ENCODE measurements at places on chromosomes 7 and 10.

DNA sequence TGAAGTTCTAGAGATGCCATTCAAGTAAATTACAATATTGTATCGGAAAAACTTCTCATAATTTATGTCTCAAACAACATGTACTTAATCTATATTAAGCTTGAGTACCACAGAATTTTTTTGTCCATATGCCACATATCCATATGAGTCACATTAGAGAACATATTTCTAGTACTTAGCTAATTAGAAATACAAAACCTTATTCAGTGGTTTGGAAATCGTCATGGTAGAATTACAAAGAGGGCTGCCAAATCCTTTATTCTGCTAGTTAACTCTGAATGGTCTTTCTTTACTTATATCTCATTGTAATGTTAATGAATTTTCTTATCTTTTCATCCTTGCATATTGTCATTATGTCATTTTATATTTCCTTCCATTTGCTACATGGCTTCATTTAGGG, 9.0 kb upstream of the VIM start:
- DNase-seq: no peak

GRCh38 chr7:152897401-152897800, 137.8 kb downstream of the ACTR3B start:
- DNase-seq: no peak

DNA sequence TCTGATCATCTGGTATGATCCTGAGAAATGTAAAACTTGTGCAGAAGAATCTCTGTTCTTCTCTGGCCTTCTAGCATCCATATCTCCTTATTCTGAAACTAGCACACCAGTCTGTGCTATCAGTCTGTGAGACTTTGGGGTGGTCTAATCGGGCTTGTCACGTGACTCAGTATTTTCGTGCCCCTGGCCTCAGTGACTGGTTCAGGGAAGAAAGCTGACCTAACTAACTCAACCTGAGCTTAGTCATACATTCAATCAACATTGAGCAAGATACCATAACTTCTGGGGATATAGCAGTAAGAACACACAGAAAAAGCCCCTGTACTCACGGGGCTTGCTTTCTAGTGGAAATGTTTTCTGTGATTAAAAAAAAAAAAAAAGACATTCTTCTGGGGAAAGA, 109.3 kb downstream of the DKK1 start:
- no peak for DNase-seq

- DNase-seq: no peak
Observed at GRCh38 chr10:124349996-124350280, 68.8 kb downstream of the OAT start.

GRCh38 chr7:134134004-134134403, 6.9 kb downstream of the LRGUK start:
- no peak for DNase-seq

DNA sequence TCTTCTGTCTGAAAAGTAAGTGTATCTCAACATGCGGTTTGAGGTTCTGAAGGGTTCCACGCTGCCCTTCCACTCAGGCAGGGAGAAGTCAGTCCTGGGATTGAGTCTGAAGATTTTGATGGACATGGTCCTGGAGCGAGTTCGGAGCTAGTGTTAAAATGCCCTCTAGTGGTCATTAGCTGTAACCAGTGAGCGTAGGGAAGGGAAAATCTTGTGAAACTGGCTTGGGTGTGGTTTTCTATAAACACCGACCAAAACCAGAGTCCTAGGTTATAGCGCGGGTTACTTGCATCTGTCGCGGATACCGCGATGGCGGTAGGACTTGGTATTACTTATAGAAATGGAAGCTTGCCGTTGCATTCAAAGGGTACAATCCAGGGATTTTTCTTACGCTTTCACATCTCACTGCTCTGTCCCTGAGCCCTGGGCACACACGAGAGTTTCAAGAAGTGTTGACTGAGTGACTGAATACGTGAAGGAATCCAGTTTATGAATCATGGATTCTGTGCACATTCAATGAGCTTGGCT, 348.2 kb upstream of the C7orf33 start:
- peak; percentile 84 for DNase-seq

- DNase-seq: no peak
Observed at GRCh38 chr10:58412502-58412961, 27.3 kb downstream of the TFAM start.

DNA sequence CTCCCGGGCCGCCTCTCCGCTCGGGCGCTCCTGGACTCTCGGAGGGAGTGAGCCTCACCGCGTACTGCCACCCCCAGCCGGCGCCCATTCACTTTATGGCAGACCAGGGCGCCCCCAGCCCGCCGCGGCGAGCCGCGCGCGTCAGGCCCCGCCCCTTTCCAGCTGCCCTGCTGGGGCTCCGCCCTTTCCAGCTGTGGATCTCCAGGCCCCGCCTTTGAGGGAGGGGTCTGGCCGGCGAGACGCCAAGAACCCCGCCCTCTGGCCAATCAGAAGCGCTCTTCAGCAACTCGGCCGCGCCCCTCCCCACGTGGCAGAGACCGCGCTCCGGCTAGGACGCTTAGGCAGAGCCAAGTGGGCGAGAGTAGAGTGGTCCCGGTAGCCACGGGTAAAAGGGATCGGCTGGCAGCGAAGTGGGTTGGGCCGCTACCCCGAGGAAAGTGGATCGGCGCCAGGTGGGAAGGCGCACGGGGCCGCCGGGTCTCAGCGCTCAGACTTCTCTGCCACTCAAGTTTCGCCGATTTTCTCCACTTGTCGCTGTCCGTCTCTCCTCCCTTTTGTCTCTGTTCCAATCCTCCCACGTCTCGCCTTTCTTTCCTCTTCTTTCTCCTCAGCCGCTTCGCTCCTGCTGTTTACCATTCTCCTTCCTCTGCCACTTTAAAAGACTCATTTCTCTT, at the start of gene PITX3:
Gene PITX3 (minus strand): TSS at position 69 of the 674 bp plus-strand sequence. CDS start 9,432 bp downstream, outside the sequence.
- peak; percentile 98 for DNase-seq

GRCh38 chr7:137977173-137977572, 24.7 kb downstream of the CREB3L2 start:
- DNase-seq: no peak

GRCh38 chr10:63829020-63829419, 307.8 kb downstream of the REEP3 start:
- peak; percentile 7 for DNase-seq

DNA sequence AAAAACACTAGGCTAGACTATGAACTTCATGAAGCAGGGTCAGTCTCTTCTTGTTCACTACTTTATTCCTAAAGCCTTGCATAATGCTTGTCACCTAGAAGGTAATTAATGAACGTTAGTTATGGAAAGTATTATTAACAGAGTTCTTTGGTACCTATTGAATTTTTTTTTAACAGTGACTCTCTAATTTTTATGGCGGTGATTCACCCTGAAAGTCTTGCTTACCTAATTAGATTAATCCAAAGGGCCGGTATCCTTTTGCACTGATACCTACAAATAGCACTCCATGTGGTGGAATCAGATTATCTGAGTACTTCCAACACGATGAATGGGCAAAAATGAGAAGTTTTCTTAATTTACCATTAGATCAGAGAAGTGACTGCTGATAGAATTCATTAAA, 31.7 kb downstream of the STAM start:
- DNase-seq: peak; percentile 79

- peak; percentile 82 for DNase-seq
Observed at GRCh38 chr7:29102558-29103151, 43.7 kb downstream of the CPVL start.

- DNase-seq: peak; percentile 66
Observed at GRCh38 chr10:11746883-11747539, 4.8 kb downstream of the ECHDC3 start.

DNA sequence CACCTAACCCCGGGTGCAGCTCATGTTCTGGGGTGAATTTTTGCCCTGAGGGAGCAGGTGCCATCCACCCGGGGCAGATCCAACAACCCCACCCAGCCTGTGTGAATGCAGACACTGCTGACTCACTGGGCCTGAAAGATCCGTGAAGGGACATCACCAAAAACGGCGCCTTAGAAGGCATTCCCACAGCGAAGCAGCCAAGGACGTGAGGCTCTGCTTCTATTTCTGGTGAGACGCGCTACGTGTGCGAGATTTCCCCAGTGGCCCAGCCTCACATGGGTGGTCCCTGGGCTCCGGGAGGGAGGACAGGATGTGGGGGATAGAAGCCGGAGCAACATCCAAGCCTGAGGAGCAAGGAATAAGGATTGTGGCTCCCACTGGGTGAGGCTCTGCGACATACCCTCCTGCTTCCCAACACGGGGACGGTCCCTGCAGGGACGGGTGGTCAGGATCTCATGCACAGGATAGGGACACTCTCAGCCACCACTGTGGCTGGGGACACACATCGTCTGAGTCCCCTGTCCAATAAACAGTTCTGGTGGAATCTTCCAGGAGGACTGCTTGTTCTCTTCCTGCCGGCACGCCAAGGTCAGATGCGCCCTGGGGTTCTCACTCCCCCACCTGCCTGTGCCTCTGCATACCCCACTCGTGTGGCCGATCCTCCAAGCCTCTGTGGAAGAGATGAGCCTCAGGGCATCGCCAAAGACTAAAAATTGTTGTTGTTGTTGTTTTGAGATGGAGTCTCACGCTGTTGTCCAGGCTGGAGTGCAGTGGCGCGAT, 70.2 kb downstream of the ZRANB1 start:
- DNase-seq: no peak

DNA sequence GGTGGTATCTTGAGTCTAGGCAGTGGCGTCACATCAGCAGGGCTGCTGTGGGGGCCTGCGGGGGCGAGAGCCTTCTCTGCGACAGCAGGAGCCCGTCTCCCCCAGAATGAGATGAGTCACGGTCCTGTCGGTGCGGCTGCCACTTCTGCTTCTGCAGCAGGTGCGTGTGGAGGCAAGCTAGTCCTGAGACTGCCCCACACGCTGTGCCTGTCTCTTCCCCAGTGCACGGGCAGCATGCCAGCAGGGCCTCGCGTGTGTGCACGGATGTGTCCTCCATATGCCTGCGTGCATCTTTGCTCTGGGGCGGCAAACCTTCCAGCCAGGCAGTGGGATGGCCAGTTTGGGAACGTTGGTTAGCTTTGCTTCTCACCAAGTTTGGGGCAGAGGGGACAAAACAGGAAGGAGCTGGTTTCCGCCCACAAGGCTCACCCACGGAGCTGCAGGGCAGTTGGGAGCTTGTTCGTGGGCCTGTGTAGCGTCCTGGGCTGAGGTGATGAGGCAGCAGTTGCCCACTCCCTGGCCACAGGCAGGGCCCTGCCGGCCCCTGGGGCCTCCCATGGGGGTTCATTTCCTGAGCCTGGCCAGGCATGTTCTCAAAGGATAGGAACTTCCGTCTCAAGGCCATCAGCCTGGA, 60.8 kb upstream of the PPIF start:
- DNase-seq: peak; percentile 97

DNA sequence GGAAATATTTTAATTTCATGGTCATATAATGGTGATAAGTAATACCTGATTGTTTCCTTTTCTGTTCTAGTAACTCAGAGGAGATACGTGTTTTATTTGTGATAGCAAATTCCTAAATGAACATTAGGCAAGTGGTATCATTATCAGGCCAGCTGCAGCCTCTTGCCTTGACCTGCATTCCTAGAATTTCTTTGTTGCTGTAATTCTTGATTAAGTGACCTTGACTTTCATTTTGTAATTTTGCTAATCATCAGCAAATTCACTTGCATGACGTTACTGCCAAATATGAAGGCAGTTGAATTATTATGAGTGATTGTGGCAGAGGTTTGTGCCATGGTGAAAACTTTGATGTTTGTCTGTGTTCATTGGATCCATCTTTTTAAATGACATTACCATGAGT, 5.6 kb upstream of the AS3MT start:
- DNase-seq: peak; percentile 24

DNA sequence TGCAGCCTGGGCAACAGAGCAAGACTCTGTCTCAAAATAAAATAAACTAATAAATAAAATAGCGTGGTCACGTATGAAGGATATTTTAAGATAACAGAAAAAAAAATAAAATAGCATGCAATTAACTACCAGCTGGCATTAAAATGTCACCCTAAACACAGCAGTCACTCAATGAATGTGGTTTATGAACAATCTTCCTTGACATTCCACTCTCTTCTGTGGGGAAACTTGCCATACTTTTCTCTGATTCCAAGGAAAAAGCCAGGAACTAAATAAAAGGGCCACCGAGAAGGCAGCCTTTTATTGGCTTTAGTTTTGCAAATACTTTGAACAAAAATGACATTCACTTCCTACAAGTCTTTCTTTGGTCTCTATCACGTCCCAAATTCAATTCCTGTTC, 266.6 kb downstream of the PARD3 start:
- no peak for DNase-seq

GRCh38 chr10:124476043-124476725, 14.6 kb downstream of the LHPP start:
- DNase-seq: no peak

DNA sequence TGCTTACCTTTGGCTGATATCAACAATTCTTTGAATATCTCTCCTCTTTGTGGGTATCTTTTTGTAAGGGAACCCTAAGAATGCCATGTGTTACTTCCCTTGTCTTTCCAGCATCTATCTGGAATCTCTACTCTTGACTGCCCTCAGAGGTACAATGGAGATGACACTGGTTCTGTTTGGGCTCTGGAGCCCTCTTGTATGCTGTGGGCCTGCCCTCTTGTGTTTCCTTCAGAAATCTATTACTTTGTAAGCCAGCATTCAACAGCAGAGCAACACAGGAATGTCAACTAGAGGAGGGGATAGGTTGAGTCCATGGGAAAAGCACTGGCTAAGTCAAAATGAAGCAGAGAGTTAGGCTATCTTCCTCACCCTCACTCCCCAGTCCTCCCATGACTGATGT, 142.3 kb downstream of the XPNPEP1 start:
- no peak for DNase-seq

- no peak for DNase-seq
Observed at GRCh38 chr7:20828947-20829346, 42.3 kb upstream of the SP8 start.

DNA sequence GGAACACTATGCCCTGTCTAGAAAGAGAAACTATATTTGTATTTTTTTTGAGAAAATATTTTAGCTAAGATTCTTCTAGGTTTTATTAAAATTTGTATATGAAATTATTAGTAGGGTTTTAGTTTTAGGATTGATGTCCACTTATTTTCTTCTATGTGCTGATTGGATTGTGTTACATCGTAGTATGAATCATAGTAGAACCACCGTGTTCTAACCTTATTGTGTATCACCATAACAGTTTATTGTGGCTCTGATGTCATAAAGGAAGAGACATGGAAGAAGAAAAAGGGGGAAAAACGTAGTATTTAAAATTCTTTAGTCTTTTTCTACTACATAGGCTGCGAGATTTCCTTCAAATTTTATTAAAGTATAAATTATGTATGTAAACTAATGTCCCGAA, 1.9 kb downstream of the AGBL3 start:
- DNase-seq: no peak

DNA sequence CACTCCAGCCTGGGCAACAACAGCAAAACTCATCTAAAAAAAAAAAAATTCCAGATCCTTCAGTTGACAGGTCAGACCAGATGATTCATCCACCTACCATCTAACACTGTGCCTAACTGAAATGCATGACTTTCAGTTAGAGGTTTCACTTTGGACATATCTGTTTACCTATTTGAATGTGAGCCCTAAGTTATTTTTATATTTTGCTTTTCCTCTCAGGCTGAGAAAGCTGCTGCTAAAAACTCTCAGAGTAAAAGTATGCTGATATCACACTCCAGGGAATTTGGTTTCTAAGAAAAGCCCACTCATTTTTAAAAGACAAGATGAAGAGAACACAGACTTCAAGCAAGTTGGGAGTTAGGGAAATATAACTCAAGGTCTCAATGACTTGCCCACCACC, 126.0 kb downstream of the SGMS1 start:
- DNase-seq: no peak

- DNase-seq: no peak
Observed at GRCh38 chr10:128625926-128626325, 499.7 kb upstream of the MKI67 start.

All from hematopoietic multipotent progenitor cell treated with erythropoietin and hydrocortisone succinate and interleukin-3 and kit ligand, for 4 days (in vitro differentiated cells).